Activated T-cell treated with anti-CD3 and anti-CD28 coated beads, Interleukin-2, amount 50 U/mL, for 4 hours (primary cell): ENCODE measurements at places on chromosomes 12 and 14.

GRCh38 chr12:43015090-43015737 lies 425.7 kb upstream of the PRICKLE1 start:
- no peak for DNase-seq

- no peak for DNase-seq
These were observed 78.8 kb upstream of the NEDD1 start for GRCh38 chr12:96828169-96828789.

- DNase-seq, result no peak
These were observed 23.8 kb downstream of the GRIN2B start for GRCh38 chr12:13957576-13957975.

DNA sequence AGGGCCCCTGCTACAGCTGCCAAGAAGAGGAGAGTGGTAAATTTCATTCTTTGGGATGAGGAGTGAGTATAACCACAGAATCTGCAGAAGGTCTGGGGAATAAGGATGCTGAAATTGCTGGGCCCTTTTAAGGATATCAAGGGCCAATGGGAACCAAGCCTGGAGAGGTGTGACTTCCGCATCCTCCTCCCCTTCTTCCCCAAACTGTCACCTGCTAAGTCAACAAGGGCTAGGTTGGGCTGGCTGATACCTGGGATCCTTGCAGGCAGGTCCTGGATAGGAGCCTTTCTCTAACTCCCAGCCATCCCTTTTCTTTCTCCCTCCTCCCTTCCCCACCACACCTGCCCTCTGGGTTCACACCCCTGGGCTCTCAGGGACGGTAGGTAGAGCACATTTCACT lies at the start of gene LACRT:
Gene LACRT (minus strand): TSS at position 101 of the 400 bp plus-strand sequence. CDS start 54 bp downstream, at position 47.
- DNase-seq, result no peak

DNA sequence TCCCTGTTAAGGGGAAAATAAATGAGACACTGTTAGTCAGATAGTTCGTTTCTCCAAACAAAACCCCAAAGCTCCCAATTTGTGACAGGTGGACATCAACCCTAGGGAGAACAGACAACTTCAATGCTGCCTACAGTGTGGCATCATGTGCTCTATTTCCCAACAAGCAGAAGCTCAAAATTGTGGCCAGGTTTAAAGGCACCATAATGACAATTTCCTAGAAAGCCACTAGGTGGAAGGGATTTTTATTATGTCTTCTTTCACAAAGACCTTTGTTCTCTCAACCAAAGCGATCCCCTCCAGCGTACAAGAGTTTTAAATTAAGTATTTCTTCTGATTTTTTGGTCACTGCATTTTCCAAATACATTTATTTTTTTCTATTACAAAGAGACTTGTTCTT lies 88.0 kb upstream of the MBIP start:
- no peak for DNase-seq

- DNase-seq, result no peak
These were observed 2.3 kb upstream of the MAP3K9 start for GRCh38 chr14:70811578-70811977.

- no peak for DNase-seq
These were observed 197.3 kb upstream of the PPFIA2 start for GRCh38 chr12:81956468-81956860.

DNA sequence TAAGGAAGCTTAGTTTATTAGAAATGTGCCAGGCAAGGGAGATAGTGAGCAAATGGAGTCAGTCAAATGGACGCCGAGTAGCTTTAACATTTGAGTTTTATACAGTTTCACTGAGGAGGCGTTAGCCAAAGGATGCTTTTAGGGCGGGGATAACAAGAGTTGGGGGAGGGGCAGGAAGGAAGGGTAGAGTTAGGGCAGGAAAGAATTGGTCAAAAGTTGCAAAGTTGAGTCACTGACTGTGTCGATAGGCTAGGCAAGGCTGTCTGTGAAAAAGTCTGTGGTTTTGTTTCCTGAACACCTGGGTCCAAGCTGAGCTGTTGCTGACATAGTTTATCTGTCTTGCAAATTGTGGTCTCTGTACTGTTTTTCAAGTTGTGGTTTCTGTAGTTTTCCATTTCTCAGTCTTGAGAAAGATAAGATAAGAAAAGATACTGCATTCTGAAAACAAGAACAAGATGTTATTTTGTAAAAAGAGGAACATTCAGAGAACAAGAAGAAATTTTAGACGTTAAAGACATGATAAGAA lies 62.6 kb upstream of the RESF1 start:
- DNase-seq, result peak; percentile 78

DNA sequence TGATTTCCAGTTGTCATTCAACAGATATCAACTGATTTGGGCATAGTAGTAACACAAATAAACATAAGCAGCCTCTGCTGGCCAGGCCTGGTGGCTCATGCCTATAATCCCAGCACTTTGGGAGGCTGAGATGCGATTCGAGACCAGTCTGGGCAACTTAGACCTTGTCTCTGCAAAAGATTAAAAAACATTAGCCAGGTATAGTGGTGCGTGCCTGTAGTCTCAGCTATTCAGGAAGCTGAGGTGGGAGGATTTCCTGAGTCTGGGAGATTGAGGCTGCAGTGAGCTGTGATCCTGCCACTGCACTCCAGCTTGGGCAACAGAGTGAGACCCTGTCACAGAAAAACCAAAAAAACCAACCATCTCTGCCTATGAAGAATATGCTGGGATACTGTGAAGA lies 7.1 kb downstream of the METAP2 start:
- DNase-seq, result no peak

DNA sequence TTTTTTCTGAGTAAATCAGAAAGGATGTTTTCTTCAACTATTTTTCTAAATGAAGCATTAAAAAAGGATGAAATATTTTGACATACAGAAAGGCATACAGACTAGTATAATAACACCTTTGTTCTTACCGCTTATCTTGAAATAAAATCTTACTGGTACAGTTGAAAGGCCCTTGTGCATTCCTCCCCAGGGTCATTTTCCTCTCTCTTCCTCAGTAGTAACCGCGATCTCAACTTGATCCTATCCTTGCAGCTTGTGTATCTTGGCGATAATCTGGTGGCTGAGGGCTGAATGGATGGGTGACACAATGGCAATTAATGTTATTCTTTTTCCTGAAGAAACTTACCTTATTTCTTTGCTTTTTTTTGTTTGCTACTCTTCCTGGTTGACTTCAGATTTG lies 18.5 kb downstream of the GAS2L3 start:
- no peak for DNase-seq

DNA sequence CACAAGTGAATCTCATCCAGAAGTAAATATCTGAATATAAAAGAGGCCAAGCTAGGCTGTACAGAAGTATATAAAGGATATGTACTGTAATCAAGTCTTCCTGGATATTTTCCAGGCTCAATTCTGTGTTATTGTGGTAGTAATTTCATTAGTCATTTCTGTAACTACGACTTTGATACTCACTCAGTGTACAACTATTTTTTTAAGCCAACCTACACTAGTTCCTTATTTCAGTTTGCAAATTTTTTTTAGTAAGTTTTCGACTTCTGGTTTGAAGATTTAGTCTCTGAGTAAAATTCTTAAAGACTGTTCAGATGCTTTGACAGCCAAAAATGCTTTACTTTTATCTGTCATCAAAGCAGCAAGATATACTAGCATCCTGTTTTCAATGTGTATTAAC lies 130.8 kb downstream of the CAPZA3 start:
- DNase-seq, result no peak

- no peak for DNase-seq
These were observed 344.1 kb upstream of the LMO3 start for GRCh38 chr12:16949871-16950667.

- no peak for DNase-seq
These were observed 23.5 kb downstream of the YEATS4 start for GRCh38 chr12:69383074-69383473.

- no peak for DNase-seq
These were observed 14.7 kb downstream of the NKX2-1 start for GRCh38 chr14:36505181-36505815.

DNA sequence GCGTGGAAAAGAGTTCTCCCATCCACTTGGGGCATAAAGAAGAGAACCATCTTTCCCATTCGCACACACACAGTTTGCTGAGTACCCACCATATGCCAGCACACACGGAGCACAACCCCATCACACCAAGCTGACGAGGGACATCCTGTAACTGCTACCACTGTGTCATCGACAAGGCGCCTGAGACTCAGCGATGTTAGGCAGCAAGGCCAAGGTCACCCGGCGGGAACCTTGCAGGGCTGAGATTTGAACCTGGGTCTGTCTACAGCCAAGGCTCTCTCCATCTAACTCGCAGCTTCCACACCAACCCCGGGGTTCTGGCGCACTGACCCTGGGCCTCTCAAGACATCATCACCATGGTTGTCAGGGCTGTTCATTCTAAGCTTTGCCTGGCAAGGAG lies 60.0 kb downstream of the CCDC85C start:
- no peak for DNase-seq

DNA sequence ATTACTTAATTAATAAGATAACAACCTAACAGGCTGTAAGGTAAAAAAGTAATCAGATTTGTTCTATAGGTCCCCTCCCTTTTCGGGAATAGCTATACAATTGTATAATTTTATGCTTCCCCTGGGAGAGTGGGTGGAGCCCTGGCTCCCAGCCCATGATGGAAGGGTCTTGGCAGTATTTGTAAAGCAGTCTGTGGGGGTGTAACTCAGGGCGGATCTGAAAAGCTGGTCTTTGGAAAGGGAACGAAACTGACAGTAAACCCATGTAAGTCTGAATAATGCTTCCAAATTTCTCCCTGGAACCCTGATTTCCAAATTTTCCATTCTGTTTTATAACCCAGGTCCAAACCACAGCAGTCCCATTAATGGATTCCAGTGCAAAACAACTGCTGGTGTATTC lies 110.4 kb downstream of the DAD1 start:
- DNase-seq, result no peak

GRCh38 chr12:124279846-124280360 lies 15.0 kb upstream of the RFLNA start:
- no peak for DNase-seq

GRCh38 chr14:62674563-62675237 lies 370.6 kb downstream of the KCNH5 start:
- no peak for DNase-seq

- DNase-seq, result no peak
These were observed 37.0 kb downstream of the FIGNL2 start for GRCh38 chr12:51811203-51812202.

DNA sequence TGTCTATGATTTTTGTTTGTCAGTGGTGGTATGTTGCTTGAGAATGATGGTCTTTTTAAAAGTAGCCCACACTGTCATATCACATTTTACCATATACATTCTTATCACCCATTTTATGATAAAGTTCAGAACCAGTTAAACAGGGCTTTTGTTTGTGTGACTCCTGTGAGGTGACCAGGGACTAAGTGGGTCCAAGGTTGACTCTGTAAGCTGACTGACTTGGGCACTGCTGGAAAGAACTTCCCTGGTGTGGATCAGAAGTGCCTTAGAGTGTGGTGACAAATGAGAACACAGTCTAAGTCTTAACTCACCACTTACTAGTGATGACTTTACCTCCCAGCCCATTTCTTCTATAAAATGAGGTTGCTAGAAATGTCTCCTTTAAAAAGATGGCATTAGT lies 52.6 kb downstream of the VRK1 start:
- no peak for DNase-seq

DNA sequence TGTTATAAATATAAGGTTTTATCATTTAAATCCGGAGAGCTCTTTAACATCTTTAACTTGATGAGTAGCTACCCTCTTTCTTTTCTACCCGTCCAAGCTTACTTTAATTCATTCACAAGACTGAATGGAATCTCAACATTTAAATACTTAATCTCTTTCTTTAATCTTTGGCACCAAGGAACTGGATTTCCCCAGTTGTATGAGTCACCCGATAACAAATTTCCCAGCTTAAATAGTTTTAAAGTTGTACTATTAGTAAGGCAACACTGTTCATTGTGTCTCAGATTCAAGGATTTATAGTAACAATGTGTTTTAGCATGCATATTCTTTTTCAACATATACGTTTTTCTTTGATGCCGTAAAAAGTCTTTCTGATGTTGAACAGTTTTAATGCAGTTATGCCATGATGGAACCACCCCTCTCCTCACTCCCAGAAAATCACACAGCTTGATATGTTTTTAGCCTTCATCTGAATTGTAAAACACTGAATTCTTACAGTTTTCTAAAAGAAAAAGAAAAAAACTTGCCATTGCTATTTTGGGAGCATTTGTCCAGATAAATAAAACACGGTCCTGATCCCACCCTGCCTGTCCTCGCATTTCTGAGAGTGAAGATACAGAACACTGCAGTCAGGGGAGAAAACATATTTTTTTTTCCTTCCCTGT lies 16.0 kb upstream of the LRP6 start:
- no peak for DNase-seq

- DNase-seq, result no peak
These were observed 8.5 kb downstream of the ORAI1 start for GRCh38 chr12:121634836-121635235.

DNA sequence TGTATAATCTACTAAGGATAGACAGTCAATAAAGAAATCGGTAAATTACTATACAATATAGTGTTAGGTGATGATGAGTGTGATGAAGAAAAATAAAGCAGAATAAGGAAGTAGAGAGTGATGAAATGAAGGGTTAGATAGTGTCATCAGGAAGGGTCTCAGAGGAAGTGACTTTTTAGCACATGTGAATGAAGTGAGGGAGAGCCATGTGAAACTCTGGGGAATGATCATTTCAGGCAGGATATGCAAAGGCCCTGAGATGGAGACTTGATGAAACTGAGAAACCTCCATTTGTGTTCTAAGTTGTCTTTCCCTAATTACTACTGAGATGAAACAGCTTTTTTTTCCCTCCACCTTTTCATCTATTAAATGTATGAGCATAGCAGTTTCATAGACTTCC lies 19.4 kb upstream of the GNPTAB start:
- no peak for DNase-seq

DNA sequence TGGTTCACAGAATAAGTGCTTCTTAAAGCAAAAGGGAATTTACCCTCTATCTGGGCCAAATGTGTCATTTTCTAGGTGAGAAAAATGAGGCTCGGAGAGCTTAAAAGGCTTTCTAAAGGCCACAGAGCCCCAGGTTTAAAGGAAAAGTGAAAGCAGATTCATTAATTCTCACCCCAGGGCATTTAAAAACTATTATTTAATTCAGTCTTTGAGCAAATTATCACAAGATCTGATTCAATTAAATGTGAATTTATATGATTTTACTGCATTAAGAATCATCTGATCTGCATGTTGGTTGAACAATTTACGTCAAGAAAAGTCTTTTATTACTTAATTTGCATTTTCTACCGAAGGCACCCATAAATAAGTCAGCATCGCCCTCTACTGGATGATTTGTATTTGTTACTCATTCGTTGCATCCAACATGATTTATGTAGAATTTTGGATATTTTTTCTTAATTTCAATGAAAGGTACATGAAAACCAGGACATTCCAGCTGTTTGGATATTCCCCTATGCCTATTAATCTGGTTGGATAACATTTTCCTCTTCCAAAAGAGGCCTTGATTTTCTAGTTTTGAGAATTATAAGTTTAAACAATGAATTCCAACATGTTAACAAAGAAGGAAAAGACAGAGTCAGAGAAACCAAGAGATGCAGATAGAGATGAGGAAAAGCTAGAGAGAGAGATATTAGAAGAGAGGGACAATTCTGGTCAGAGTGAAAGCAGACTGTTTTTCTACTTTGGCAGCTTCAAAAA lies 19.1 kb upstream of the DHRS7 start:
- DNase-seq, result no peak

DNA sequence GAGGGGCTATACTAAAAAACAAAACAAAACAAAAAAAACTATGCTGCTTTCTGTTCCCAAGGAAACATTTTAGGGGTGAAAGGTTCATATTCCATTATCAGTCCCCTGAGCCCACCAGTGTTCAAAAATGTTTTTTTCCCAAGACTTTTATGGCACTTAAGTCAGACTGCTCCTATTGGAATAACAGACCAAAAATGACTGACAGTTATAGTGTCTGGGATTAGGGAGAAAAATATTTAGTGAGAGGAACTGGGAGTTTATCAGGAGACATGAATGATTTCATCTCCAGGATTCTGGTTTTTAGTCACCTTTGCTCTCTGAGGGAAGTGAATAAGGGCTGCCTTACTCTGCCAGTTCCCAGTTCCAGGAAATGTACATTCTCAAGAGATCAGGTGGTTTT lies 68.0 kb downstream of the PDE3A start:
- DNase-seq, result no peak
